CMK (cell line): ENCODE measurements at places on chromosomes 11 and 22.

DNA sequence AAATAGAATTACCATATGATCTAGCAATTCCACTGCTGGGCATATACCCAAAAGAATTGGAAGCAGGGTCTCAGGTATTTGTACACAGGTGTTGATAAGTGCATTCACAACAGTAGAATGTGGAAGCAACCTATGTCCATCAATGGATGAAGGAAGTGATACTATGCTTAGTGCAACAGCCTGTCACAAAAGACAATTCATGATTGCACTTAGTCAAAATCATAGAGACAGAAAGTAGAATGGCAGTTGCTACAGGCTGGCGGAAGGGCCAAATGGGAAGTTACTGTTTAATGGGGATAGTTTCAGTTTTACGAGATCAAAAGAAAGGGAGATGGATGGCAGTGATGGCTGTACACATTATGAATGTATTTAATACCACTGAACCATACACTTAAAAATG lies 42.0 kb downstream of the SGSM3 start:
- no peak for DNase-seq

DNA sequence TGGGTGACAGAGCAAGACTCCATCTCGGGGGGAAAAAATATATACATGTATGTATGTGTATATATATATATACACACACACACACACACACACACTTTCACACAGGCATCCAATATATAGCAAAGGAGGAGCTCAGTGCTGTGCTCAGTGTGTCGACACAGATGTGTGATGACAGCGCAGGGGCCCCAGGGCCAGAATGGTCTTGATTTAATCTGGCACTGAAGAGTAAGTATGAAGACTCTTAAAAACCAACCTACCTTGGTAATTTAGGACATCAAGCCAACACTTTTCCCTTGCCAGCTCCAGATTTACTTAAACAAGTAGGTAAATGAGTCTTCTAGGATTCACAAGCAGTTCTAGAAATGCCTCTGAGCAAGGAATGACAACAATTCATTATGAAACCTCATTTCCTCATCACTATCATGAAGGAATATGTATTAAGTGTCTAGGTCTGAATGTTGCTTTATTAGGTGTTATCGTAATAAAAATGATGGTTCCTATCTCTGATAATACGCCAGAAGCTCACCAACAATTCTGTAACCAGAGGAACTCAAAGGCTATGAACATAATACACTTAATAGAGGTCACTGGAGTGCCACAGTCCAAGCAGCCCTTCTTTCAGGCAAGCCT lies 71.5 kb downstream of the SGSM3 start:
- DNase-seq: no peak

DNA sequence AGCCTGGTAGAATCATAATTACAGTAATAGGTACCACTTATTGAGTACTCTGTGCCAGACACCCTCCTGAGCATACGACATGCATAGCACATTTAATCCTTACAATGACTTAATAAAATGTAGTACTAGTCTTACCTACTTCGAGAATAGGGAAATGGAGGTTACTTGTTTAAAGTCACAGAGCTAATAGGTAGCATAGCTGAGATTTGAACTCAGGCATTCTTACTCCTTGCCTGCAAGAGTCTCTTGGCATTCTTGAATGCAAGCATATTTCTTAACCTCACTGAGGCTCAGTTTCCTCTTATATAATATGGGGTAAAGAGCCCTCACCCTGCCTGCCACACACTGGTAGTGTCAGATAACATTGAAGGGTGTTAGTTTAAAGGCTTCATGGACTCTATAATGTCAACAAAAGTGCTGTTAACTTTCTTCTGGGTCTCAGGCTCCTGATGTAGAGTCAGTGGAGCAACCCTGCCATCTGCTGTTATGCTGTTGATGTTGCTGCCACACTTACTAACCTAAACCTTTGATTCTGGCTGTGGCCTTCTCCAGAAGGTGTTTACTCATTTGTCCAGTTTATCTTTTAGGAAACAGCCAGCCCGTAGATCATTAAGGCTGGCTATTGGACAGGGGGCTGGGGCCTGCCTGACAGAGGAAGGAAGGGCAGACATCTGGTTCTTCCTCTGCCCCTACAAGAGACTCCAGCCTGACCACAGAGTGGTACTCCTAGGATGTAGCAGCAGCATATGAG lies 18.9 kb downstream of the LIMK2 start:
- peak; percentile 69 for DNase-seq

GRCh38 chr11:73590991-73591390 lies 6.9 kb downstream of the FAM168A start:
- no peak for DNase-seq

DNA sequence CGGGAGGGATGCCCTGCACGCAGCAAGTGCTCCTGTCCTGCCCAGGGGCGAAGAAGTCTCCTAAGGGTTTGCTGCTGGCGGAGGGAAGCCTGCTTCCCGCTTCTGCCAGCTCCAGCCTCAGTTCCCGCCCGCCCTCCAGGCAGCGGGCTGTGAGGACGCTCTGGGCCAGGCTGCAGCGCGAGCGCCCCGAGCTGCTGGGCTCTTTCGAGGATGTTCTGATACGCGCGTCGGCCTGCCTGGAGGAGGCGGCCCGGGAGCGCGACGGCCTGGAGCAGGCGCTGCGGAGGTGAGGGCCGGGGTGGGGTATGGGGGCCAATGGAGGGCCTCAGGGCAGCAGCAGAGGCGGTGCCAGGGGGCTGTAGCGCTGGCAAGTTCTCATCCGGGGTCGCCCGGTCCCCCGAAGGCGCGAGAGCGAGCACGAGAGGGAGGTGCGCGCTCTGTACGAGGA lies 2.2 kb downstream of the CRACR2B start:
- no peak for DNase-seq

- no peak for DNase-seq
Observed at GRCh38 chr11:35968386-35969088, 24.7 kb downstream of the LDLRAD3 start.

DNA sequence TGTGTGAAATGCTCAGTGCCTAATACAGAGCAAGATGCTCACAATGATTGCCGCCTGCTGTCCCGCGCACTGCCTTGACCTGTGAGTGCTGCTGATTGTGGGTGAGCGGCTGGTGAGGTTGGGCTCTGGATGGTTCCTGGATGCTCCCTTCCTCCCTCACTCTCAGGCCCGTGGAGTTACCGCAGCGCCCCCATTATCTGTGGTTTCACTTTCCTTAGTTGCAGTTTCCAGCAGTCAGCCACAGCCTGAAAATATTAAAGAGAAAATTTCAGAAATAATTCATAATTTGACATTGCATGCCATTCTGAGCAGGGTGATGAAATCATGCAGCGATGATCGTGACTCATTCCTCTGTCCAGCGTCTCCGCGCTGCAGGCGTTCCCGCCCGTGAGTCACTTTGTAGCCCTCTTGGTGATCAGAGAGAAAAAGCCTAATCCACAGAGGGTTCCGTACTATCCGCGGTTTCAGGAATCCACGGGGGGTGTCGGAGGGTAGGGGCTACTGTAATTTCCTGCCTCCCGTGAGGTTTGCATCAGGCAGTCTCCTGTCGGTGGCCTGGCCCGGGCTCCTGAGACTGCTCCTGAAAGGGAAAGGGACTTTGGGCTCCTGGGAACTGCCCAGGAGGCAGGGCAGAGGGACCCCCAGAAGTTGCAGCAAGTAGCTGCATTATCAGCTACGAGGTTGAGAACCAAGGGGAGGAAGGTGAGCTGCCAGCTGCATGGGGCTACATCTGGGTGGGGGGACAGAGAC lies 10.6 kb downstream of the RPL3 start:
- no peak for DNase-seq

- DNase-seq: no peak
Observed at GRCh38 chr11:128544471-128545051, 42.8 kb downstream of the ETS1 start.

DNA sequence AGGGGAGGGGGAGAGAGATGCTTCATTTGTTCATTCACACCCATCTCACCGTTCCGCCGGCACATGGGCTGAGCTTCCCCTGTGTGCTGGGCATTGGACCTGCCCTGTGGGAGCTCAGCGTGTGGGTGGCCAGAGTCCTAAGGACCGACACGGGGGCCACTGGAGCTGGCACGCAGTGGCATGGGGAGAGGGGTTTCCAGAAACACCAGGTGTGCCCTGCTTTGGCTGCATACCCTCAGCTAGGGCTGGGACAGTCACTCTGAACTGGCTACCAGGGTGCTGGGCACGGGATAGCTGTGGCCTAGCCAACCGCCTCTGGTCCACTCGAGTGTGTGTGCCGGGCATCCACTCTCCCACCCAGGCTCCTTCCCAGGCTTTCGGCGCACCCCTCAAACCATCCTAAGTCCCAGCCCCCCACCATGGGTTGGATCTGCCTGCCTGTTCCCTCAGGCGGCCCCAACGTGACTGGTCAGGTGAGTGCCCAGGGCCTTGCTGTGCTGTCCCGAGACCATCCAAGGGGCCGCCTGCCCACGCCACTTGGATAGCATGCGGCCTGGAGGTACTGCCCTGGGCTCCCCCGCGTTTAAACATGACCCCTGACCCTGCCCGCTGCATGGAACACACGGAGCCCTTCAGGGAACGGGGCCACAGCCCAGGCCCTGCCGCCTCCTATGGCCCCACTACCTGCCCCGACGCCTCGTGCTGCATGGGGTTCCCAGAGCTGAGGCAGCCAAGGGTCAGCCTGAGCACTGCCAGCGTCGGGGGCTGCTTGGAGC lies 51.6 kb upstream of the LINC01488 start:
- no peak for DNase-seq

DNA sequence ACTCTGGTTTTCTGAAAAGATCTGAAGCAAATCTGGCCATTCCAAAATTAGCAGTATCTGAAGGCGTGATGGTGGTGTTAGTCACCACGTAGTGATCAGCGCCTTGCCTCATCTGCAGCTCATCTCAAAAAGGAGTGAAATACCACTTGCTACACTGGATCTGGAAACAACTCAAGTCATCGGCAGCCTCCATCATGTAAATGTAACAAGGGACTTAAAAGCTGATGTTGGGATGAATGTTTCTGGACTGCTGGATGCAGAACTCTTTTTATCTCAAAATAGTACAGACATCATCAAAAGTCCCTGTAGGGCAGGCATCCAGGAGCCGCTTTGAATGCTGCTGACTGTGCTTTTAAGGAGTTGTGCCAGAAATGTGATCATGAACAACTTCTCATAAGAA lies 14.1 kb upstream of the APLP2 start:
- no peak for DNase-seq

DNA sequence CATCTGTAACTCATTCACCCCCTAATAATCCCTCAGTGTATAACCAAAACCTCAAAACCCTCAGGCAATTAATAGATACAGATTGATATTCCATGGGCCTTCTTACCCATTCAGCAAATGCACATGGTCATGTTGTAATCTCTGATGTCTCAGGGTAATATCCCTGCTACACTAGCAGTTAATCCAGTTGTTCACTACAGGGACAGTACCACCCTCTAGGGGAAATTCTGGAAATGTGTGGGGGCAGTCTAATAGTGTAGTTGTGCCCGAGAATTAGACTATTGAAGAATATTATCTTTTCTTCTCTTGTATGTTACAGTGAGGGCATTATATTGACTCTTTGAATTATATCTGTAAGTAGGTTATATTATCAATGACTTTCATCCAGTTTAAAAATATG lies 175.4 kb downstream of the CWF19L2 start:
- DNase-seq: no peak

DNA sequence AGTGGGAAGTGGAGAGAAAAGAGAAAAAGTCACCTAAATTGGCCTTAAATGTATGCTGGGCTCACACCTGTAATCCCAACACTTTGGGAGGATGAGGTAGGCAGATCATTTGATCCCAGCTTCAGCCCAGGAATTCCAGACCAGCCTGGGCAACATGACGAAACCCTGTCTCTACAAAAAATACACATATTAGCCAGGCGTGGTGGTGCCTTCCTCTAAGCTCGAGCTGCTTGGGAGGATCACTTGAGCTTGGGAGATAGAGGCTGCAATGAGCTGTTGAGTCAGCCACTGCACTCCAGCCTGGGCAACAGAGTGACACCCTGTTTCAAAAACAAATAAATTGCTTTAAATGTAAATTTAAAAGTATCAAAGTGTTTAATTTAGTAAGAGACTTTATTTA lies 3.9 kb downstream of the CBL start:
- DNase-seq: no peak

GRCh38 chr22:24247564-24248344 lies 2.9 kb upstream of the GGT5 start:
- DNase-seq: no peak

- no peak for DNase-seq
Observed at GRCh38 chr11:22884217-22884616, 23.9 kb upstream of the CCDC179 start.

- no peak for DNase-seq
Observed at GRCh38 chr11:109993786-109994185, 99.4 kb upstream of the ZC3H12C start.

- no peak for DNase-seq
Observed at GRCh38 chr11:58781345-58781744, 49.6 kb upstream of the GLYAT start.

DNA sequence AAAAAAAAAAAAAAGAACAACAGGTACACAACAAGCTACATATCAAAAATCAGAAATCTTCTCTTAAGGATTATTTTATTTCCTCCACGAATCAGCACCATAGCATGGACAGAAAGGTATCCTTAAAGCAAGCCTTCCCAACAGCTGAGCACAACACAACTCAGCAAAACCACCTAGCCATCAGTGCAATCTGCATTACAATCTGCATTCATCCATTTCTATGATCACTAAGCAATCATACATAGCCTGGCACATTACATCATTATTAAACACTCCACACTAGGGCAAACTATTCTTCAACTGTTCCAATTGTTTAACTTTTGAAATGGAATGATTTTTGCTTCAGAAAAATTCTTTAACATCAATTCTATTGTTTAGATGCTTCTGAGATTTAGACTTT lies 29.0 kb downstream of the MRTFA start:
- no peak for DNase-seq

- DNase-seq: no peak
Observed at GRCh38 chr11:102886999-102887398, 12.2 kb upstream of the MMP12 start.

DNA sequence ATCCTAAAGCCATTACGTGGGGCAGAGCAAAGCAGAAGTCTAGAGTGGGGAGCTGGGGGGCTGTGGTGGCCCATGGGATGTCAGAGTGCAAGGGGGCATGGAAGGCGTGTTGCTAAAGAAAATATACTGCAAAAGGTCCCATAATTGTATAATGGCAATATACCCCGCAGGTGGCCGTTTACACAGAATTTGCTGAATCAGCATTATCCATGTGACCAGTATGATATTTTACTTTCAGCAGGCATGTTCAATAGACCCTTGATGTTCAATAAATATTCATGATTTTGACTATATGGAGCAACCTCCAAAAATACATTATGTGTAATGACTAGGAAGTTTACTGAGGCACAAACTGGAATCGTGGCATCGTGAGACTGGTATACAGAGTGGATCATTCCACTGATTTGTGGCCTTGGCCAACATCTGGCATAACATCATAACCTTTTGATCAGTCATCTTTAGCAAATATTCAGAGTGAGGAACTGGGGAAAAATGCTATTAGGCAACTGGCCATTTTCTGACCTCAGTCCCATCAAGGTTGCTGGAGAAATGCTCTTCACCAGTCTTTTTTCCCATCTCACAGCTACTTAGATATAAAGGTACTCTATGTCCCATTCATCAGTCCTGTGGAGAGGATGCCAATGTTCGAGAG lies 29.3 kb upstream of the PPP2R1B start:
- DNase-seq: no peak

- DNase-seq: no peak
Observed at GRCh38 chr11:69203381-69203780, 47.6 kb downstream of the SMIM38 start.

- no peak for DNase-seq
Observed at GRCh38 chr11:78190871-78191538, 2.3 kb downstream of the USP35 start.
